Erythroblast (primary cell): ENCODE measurements at places on chromosomes 4 and X.

GRCh38 chr4:184450743-184451535 is 23.4 kb downstream of the IRF2 start:
- no peak for DNase-seq

DNA sequence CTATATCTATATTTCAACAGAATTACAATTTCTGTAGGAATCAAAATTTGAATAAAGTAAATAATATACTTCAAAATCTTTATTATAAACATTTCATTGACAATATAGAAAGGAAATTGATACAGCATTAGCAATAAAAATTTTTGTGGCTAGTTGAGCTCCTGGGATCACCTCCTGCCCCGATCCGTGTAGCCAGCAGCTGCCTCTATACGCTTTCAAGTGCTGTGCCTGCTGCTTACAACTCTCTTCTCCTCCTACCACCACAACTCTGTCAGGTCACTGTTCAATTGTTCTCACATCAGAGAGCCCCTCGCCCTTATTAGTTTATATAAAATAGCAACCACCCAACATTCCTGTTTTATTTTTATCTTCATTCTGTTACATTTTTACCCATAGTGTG is 27.6 kb downstream of the INPP4B start:
- no peak for DNase-seq

- no peak for DNase-seq
Observed at GRCh38 chr4:126959056-126959745, 673.6 kb upstream of the INTU start.

- DNase-seq = no peak
Observed at GRCh38 chr4:186852964-186853391, 129.3 kb upstream of the FAT1 start.

DNA sequence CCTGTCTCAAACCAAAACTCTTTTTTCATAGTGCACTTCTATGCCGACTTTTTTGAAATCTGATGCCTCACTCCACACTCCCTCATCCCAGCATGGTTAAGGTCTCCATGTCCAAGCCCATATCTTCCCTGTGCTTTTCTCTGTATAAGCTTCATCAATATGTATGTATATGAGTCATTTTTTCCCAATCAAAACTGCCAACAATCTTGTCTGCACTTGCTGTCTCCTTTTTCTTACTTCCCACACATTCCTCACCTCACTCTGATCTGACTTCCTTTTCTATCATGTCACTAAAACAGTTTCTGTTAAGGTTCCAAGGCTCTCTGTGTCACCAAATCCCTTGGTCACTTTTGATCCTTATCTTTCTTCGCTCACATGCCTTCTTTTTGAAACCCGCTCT is 88.2 kb upstream of the GPR50 start:
- no peak for DNase-seq

DNA sequence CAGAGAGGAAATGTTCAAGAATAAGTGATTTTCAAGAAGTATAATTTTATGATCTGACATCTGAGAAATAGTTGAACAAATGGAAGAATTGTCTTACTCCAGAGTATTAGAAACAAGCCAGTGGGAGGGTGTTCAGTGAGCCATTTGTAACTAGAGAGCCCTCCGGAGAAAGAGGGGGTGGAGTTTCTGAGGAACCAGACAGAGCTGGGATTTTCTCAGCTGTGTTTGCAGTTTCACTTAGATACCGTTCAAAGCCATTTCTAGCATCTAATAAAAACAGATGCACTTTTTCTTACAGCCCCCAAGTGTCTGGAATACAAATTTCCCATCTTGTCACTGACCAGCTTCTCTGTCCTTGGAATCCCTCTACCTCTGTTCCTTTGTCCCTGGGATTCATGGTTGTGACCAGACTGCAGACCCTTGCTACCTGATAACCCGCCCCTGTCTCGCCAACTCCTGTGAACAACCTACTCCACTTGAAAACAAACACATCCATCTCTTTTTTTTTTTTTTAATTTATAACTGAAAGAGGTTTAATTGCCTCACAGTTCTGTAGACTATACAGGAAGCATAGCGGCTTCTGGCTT is 132.8 kb upstream of the KLF3 start:
- no peak for DNase-seq

DNA sequence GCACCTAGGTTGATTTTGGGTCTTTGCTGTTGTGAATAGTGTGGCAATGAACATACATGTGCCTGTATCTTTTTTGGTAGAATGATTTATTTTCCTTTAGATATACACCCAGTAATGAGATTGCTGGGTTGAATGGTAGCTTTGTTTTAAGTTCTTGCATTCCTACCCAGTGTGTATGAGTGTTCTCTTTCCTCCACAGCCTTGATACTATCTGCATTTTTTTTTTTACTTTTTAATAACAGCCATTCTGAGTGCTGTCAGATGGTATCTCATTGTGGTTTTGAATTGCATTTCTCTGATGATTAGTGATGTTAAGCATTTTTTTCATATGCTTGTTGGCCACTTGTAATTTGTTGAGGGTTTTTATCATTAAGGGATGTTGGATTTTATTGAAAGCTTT is 351.8 kb upstream of the GNPDA2 start:
- no peak for DNase-seq

DNA sequence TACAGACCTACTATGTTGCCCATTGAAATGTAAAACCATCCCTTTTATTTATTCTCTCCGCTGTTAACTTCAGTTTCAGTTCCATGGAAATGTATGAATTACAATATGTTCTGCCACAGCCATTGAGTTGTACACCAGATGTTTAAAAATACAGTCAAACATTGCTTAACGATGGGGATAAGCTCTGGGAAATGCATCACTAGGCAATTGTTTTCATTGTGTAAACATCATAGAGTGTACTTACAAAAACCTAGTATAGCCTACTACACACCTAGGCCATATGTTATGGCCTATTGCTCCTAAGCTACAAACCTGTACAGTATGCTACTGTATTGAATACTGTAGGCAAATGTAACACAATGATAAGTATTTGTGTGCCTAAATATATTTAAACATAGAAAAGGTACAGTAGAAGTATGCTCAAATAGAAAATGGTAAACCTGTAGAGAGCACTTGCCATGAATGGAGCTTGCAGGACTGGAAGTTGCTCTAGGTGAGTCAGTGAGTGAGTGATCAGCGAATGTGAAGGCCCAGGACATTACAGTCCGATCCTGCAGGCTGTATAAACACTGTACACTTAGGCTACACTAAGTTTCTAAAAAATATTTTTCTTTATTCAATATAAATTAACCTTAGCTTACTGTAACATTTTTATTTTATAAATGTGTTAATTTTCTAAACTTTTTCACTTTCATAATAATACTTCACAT is 2.7 kb upstream of the PF4V1 start:
- DNase-seq = no peak

GRCh38 chrX:36986231-36986630 is 21.9 kb upstream of the FAM47C start:
- DNase-seq = no peak

DNA sequence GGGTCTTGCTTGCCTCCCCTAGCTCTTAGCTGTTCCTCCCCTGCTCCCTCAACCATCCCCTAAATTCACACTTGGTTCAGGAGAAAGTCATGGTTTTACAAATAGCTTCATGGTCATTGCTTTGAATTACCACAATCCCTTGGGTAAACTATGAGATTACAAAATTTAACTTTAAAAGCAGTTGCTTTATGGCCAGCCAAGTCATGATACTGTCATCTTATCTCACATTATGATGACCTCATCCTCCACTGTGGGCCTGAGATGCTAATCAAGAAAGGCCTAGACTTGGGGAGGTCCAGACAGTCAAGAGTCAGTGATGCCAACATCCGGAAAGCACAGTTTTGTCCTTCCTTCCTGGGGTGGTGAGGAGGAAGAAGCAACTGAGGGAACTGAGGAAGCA is 10.5 kb upstream of the FGF16 start:
- no peak for DNase-seq

DNA sequence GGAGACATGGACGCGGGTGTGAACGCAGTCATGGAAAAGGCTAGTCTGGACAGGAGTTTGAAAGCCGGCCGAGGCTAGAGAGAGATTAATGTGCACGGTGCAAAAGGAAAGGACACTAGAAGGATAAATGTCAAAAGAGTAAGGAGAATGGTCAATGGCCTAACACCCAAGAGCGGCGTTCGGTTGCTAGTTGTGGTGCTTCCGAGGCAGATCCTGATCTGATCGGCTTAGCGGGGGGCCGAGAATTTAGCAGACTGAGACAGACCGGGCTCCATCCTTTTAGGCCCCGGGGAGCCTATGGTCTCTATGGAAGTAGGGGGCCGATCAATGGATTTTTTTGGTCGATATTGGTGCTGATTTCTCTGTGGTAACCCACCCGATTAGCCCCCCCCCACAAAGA is 6.9 kb downstream of the GAGE10 start:
- no peak for DNase-seq

GRCh38 chr4:183876268-183876934 is 28.7 kb upstream of the STOX2 start:
- no peak for DNase-seq

GRCh38 chr4:95267081-95267480 is 281.7 kb downstream of the UNC5C start:
- no peak for DNase-seq

- DNase-seq = no peak
Observed at GRCh38 chr4:76384052-76384451, 36.9 kb downstream of the CCDC158 start.

DNA sequence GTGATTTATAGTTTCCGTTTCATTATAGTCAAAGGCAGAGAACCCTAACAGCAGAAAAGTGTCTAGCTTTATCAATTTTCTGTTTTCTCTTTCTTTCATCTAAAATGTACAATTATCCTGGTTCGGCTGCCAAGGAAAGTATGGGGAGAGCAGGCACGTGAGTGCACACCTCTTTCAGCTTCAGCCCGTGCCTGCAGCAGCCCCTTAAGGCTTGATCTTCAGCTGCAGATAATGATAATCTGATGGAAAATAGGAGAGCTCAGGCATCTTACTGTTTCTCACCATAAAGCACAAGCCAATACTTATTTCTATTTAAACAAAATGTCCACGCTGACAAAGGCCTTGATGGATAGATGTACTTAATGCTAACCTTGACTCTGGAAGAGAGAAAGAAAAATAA is 334.4 kb downstream of the UNC5C start:
- no peak for DNase-seq

- no peak for DNase-seq
Observed at GRCh38 chr4:117640836-117641235, 393.4 kb upstream of the NDST3 start.

GRCh38 chr4:6748286-6748685 is 32.3 kb downstream of the BLOC1S4 start:
- DNase-seq = no peak

- DNase-seq = no peak
Observed at GRCh38 chrX:15929194-15929593, 74.6 kb upstream of the AP1S2 start.

DNA sequence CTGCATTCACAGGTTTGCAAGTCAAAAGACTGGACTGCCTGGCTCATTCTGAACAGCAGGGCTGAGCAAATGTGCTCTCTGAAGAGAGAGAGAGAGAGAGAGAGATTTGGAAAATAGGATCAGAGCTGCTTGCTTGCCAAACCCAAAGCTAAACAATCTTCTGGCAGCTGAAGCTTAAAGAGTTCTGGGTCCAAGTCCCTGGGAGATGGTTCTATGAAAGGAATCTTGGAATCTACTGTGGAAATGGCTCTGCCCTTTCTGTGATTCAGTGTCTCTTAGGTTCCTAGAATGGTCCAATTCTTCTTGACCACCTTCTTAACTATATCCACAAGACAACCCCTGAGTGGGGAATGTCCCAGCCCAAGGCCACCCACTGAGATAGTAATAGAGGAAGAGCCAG is 66.1 kb upstream of the EFNB1 start:
- DNase-seq = no peak

DNA sequence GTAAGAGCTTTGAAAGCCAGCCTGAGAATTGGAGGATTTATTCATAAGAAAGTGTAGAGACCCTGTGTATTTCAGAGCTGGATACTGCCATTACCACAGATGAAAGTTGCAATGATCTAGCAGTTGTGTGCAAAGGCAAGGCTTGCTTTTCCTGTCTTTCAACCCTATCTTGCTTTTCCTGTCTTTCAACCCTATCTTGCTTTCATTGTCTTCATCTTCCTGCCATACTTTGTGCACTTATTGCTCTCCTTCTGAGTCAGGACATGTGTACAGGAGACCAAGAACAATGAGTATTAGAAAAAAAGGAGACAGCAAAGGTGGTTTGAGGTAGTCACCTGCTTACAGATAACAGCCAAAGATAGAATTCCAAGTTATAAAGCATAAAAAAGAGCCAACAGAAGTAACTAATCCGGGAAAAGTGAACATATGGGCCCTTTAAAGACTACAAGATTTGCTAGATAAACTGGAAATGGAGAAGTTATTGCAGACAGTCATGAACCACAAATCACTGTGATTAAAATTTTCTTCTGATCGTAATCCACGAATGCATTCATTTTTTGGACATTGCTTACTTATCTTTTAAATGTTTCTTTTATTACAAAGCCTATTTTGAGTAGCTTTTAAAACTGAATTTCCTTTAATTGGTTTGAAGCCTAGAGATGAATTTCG is 17.2 kb downstream of the C1QTNF7 start:
- DNase-seq = no peak

DNA sequence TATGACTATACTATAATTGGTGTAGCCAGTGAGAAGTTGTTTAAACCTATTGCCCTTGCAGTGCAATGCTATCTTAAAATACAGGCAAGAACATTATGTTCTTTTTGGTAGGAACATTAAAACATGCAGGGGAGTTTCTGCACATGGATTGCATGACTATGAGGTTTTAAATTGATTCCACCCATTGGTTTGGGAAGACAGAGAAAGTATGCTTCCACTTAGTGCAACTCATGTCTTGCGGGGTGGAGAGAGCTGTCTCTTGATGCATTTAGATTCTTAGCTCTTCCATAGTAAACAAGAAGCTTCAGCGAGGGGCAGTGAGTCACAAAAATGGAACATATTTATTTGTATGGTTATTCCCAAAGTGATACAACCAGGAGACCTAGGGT is 39.5 kb upstream of the RASL11B start:
- DNase-seq = no peak

DNA sequence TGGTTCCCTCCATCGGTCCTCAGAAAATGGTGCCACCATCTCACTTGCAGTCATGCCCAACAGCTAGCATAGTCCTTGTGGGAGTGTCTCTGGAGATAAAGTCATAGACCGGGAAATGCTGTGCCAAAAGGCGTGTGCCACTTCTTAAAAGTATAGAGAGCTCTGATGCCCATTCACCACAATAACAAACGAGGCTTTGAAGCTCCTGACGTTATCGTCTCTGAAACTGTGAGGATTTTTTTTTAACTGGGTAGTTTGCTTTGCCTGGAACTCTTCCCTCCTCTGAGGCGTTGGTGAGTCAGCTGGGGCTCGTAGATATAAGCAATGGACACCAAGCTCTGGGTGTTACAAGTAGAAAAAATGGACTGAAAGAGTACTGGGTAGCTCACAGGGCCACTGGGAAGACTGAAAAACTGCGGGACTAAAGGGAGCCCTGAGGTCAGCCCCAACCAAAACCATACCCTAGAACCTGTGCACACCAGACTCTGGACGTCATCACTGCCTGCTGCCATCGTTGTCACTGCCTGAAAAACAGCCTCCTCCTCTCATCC is 89.4 kb upstream of the TRIM2 start:
- no peak for DNase-seq
